HuH-7 (cell line): ENCODE measurements at places on chromosomes 2 and 18.

- no peak for DNase-seq
Observed at GRCh38 chr18:48675912-48676311, 137.1 kb downstream of the CTIF start.

- DNase-seq, result no peak
Observed at GRCh38 chr2:222751238-222751637, 79.8 kb downstream of the MOGAT1 start.

GRCh38 chr2:208541989-208542464 is 135.4 kb downstream of the PTH2R start:
- no peak for DNase-seq

GRCh38 chr18:64806691-64807090 is 657.8 kb upstream of the LINC00305 start:
- DNase-seq, result no peak

DNA sequence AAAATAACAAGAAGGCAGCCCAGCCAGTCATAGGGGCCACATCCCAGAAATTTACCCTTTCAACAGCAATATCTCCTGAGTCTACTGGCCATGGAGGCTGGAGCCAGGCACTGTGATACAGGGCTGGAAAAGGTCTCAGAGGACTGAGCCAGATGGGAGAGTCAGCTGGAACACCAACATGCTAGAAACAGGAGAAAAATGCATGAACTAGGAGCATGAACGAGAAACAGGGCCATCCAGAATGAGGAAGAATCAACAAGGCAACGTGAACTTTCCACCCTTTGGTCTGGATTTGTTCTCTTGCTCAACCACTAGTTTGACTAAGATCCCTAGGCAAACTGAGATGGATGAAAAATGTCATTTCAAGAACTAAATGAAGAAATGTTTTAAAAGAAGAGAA is 13.1 kb downstream of the PID1 start:
- no peak for DNase-seq

DNA sequence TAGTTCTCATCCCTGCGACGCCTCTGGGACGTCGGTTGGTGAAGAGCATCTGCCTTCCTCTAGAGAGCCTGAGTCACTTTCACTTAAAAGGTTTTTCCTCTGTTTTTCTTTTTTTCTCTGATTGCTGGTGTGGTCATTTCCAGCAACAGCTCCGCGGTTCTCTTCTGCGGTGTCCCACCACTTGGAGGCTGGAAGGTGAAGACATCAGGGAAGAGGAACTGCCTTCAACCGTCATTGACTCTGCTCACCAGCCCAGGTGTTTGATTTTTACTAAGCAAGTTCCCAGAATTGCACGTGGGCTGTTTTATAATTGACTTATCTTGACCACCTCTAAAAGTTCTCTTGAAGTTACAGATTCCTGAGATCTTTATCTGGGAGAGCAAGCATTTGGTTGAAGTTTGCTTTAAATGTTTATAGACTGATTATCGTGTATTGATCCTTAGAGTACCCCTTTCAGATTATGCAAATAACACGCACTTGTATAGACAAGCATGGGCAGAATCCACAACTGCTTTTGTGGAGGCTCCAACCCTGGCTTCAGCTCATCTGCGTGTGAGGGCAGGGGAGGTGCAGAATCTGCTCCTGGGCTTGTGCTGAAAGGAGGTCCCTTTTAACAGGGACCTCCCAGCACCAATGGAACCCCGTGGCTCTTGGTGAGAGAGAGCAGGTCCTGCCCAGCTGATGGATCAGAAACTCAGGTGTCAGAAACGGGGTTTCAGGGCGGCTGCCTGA is 3.5 kb downstream of the CTDP1 start:
- DNase-seq, result no peak

DNA sequence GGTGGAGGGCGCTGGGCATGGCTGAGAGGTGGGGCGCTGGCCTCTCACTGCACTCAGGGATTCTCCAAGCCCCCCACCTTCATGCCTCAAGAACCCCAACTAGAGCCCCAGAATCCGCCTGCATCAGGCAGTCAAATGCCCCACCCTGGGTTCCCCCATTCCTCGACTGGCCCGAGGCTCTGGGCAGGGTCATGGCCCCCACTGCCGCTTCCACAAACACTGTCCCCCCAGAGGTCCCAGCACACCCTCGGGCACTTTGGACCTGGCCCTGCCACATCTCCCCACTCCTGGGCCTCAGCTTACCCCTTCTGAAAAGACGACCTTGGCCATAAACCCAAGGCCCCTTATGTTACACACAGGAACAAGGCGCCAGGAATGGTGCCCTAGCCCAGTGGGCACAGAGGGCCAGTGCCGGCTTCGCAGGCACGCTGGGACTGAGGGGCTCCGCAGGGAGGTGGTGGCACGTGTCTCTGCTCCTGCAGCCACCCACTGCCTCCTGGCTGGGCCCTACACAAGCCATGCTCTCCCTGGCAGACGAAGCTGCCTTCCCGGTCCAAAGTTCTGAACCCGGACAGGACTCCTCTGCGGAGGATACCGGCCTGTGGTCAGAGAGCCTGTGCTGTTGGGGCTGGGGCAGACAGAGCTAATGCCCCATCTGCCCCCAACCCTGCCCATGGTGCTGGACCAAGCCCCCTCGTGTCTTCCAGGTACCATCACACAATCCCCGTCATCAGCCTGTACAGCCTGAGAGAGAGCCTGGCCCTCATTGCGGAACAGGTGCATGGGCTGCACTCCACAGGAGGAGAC is 6.8 kb downstream of the AGXT start:
- DNase-seq, result no peak

DNA sequence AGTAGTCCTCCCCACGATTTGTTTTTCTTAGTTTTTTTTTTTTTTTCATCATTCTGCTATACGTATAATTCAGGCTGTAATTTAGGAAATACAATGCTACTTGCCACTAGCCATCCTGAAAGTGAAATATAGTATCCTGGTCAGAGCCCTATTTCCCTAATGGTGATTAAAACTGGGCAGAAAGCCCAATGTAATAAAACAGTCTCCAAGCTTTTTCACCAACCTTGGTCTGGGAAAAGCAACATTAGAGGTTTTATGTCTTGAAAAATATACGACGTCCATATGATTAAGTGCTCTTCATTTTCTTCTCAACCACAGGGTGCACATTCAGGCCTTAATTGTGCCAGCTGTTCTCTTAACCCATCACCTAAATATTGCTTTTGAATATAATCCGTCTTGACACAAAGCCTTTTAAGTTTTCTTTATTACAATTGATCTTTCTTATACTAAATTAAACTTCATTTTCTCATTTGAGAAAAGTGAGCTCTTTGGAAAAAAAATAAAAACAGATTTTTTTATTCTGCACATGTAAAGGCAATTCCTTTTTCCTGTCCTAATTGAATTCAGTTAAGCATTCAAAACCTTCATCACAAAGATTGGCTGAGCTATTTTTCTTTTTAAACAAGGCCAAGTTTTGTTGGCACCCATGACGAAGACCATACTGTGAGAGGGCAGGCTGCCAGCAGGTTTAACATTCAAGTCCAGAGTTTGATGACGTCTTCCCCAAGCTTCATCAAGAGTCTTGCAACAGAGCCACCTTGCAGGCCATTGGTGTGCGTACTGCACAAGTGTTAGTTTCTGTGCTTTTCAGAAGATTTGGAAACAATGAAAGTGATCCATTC is 52.7 kb downstream of the MAP2 start:
- no peak for DNase-seq

GRCh38 chr2:130854301-130854700 is 17.6 kb downstream of the ARHGEF4 start:
- DNase-seq, result no peak

- DNase-seq, result no peak
Observed at GRCh38 chr2:71711133-71711855, 257.9 kb downstream of the DYSF start.

- DNase-seq, result peak; percentile 88
Observed at GRCh38 chr2:232365621-232366321, 12.8 kb upstream of the ALPP start.
